Activated CD8-positive, alpha-beta T cell treated with anti-CD3 and anti-CD28 coated beads, Interleukin-2, amount 10 ng/mL, durations not matched to agents 7 days and 5 days (primary cell): ENCODE measurements at places on chromosomes 5 and 9.

- no peak for DNase-seq
- no peaks in the 10 kb centered on the region for H3K36me3 ChIP-seq
- no peaks in the 10 kb centered on the region for H3K4me1 ChIP-seq
- H3K4me3 ChIP-seq: no peak overlapping the region
- H3K27me3 ChIP-seq: peaks cover 6% of the 10 kb centered on the region
- no peak overlapping the region for H3K27ac ChIP-seq
Observed at GRCh38 chr9:135604437-135605237, 34.7 kb downstream of the GLT6D1 start.

DNA sequence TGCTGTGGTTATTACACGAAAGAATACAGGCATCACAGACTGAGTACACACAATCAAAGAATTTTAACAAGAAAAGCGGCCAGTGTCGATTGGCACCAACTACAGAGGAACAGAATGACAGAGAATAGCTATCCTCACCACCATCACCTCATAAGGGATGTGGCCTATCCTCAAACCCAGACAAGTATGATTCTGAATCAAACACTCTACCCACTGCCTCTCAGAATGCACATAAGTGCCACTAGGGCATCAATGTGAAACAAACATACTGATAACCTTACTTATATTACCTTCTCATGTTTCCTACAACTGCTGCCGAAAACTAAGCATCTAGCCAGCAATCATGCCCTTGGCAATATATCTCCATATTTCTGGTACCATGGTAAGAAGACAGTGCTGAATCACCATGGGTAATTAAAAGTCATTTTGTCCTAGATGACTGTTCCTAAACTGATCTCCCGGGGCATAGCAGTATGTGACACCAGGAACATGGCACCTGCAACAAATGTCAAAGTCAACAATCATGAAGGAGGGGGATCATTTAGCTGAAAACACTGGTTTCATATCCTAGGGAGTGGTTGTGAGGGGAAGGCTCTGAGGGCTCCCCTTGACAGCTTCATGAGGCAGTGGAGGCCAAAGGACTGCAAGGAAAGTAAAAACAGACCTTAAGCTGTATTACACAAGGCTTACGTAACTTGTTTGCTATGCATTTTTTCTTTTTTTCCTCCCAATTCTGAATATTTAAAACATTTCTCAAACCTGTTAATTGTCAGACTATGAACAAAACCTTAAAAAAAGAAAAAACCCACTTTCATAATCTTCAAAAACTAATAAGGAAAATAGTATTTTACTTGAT lies 88.3 kb downstream of the LHFPL2 start:
- H3K27ac ChIP-seq: no peak overlapping the region
- peaks cover 2% of the 10 kb centered on the region for H3K4me1 ChIP-seq
- no peak for DNase-seq
- no peaks in the 10 kb centered on the region for H3K36me3 ChIP-seq

DNA sequence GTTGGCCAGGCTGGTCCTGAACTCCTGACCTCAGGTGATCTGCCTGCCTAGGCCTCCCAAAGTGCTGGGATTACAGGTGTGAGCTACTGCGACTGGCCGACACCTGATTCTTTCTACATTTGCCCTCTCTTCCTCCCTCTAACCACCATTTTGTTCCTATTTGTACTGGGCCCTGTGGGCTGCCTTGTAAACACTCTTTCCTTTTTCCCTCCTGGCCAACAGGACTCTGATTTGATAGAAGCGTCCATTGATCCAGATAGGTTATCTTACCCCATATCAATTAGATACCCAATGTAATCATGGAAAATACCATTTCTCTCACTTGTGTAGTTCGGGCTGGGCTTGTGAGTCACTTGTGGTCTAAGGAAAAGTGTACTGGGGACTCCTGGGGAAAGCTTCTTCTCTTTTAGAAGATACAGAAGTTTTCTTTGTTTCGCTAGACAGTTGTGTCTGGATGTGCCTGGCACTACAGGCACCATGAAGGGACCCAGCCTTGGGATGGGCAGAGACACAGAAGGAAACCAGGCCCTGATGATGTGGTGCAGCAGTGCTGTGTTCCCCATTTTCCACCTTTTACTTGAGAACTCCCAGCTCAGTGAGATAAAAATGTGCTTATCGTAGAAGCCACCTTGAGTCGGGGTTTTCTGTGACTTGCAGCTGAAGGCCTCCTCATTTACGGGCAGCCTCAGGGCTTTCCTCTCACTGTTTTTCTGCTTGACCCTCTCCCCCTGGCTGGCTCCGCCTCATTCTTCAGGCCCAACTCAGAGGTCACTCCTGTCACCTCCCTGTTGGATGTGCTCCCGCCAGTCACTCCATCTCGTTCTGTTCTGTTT lies 32.8 kb upstream of the CPEB4 start:
- no peaks in the 10 kb centered on the region for H3K36me3 ChIP-seq
- DNase-seq: no peak
- no peak overlapping the region for H3K4me3 ChIP-seq
- H3K4me1 ChIP-seq: peaks cover 5% of the 10 kb centered on the region
- peaks cover 5% of the 10 kb centered on the region for H3K27me3 ChIP-seq
- no peak overlapping the region for H3K27ac ChIP-seq

DNA sequence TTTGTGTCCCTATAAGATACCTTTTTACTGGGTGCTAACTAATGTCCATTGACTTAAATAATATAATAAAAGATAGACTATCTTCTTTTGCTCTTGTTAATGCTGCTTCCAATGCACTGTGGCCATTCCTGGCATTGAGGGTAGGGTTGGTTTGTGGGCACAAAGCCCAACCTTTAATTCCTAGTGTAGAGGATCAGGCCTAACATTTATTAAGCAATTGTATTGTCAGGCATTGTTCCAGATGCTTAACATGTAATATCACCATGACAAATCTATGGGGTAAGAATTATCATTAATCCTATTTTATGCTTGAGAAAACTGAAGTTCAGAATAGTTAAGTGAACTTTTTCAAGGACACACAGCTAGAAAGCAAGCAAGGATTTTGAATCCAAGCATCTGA lies 60.4 kb upstream of the GPBP1 start:
- H3K4me3 ChIP-seq: no peak overlapping the region
- H3K4me1 ChIP-seq: peaks cover 42% of the 10 kb centered on the region
- no peaks in the 10 kb centered on the region for H3K27me3 ChIP-seq
- H3K36me3 ChIP-seq: no peaks in the 10 kb centered on the region
- H3K27ac ChIP-seq: no peak overlapping the region
- DNase-seq: no peak

DNA sequence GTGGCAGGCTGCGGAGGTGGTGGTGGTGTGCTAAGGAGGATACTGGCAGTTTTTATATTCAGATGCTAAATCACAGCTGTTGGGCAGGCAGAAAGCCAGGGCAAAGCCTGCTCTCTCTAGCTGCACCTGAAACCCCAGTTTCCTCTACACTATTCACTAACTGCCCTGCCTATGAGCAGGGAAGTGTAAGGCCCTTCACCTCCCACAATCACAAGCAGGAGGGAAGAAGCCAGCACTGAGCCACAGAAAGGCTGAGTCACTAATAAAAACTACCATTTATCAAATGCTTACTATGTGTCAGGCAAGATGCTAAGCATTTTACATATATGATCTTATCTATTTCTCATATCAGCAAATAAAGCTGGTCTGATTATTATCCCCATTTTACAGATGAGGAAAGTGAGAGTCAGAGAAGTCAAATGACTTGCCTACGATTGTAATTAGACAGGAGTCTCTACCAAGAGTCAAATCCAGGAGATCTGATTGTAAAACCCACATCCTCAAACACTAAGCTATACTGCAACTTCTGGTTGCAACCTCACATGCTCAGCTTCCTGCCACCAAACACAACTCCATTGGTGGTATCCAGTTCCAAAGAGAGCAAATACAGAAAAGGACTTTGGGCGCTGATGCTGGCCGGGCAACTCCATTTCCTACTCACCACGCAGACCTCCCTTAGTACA lies 17.7 kb upstream of the IL6ST start:
- peaks cover 7% of the 10 kb centered on the region for H3K36me3 ChIP-seq
- DNase-seq: peak; percentile 65
- peak overlapping the region; percentile 41 for H3K4me3 ChIP-seq
- no peaks in the 10 kb centered on the region for H3K27me3 ChIP-seq
- H3K27ac ChIP-seq: peak overlapping the region; percentile 92

GRCh38 chr5:107384256-107384655 lies 286.5 kb downstream of the EFNA5 start:
- H3K4me1 ChIP-seq: peaks cover 20% of the 10 kb centered on the region
- no peak overlapping the region for H3K27ac ChIP-seq
- no peak for DNase-seq
- peaks cover 7% of the 10 kb centered on the region for H3K27me3 ChIP-seq
- H3K36me3 ChIP-seq: no peaks in the 10 kb centered on the region

DNA sequence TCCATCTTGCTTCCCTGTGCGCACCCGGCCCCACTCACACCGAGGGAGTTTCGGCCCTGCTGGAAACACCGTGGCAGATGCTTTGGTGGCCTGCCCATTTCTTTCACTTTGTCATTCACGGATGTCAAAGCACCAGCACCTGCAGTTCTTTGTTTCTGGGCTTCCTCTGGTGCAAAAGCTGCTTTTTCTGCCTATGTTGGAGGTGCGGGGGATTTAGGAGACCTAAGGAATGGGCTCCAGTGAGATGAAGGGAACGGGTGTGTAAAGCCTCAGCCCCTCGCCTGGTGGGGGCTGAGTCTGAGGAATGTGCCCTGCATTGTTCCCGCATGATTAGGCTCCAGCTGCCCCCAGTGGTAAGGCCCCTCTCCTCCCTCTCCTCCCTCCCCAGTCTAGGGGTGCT lies 62.3 kb downstream of the THBS4 start:
- no peaks in the 10 kb centered on the region for H3K27me3 ChIP-seq
- peaks cover 31% of the 10 kb centered on the region for H3K4me1 ChIP-seq
- H3K4me3 ChIP-seq: no peak overlapping the region
- peak overlapping the region; percentile 53 for H3K27ac ChIP-seq
- H3K36me3 ChIP-seq: peaks cover 3% of the 10 kb centered on the region
- no peak for DNase-seq

- no peak overlapping the region for H3K4me3 ChIP-seq
- H3K36me3 ChIP-seq: no peaks in the 10 kb centered on the region
- H3K27ac ChIP-seq: no peak overlapping the region
Observed at GRCh38 chr9:135388530-135388929, 91.1 kb upstream of the PPP1R26 start.

DNA sequence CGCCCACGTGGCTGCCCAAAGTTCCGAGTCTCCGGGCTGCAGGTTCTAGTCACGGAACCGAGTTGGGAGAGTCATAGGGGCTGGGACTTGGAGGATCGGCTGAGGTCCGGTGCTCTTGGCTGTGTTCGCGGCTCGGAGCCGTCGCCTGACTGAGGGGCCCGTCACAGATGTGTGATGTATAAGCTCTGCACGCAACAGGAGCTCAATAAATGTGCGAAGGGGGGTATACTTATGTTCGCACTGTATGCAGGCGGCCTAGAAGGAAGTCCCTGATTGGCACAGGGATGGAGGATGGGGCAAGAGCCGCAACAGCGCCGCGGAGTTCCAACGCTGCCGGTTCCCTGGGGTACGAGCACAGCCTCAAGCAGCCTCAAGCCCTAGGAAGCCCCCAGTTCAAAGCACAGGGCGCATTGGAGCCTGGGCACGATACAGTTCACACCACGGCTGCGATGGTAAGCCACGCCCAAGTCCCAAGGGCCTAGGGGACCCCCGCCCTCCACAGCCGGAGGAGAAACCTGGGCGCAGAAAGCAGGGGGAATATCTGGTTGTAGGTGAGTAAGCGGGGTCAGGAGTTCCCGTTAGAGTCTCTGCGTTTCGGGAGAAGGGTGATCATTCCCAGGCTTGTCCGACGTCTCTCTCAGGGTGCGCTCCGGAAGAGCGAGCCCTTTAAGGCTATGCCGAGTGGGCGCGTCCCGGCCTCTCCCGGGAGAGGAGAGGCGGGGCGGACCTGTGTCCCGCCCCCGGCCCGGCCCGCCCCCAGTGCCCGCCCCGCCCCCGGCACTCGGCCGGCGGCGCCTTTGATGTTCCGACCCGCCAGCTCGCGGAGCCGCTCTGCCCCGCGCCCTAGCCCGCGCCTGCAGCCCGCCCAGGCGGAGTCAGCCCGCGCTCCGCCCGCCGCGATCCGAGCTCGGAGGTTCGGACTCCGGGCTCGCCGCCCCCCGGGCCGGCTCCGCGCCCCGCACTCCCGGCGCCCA lies at the start of gene TCF7:
Gene TCF7, plus strand, starts transcription at position 780 of the 974 bp plus-strand sequence. CDS start 226 bp downstream, outside the sequence.
- peak; percentile 79 for DNase-seq
- peaks cover 33% of the 10 kb centered on the region for H3K36me3 ChIP-seq
- H3K27me3 ChIP-seq: peaks cover 10% of the 10 kb centered on the region
- peak within 1 kb of the TSS; percentile 75 for H3K4me3 ChIP-seq
- H3K27ac ChIP-seq: peak within 1 kb of the TSS; percentile 68

GRCh38 chr5:39284552-39284951 lies 65.2 kb upstream of the FYB1 start:
- peaks cover 3% of the 10 kb centered on the region for H3K27me3 ChIP-seq
- no peak overlapping the region for H3K27ac ChIP-seq
- H3K4me3 ChIP-seq: no peak overlapping the region
- H3K36me3 ChIP-seq: peaks cover 15% of the 10 kb centered on the region
- no peak for DNase-seq
- peaks cover 22% of the 10 kb centered on the region for H3K4me1 ChIP-seq

GRCh38 chr5:59922220-59922619 lies 28.7 kb upstream of the PDE4D start:
- no peak overlapping the region for H3K4me3 ChIP-seq
- no peaks in the 10 kb centered on the region for H3K4me1 ChIP-seq
- DNase-seq: no peak

GRCh38 chr9:105994970-105995369 lies 300.6 kb downstream of the TMEM38B start:
- no peaks in the 10 kb centered on the region for H3K4me1 ChIP-seq
- no peaks in the 10 kb centered on the region for H3K27me3 ChIP-seq
- no peak overlapping the region for H3K27ac ChIP-seq
- DNase-seq: no peak
- no peak overlapping the region for H3K4me3 ChIP-seq
- no peaks in the 10 kb centered on the region for H3K36me3 ChIP-seq

- no peaks in the 10 kb centered on the region for H3K4me1 ChIP-seq
- no peak for DNase-seq
- no peak overlapping the region for H3K27ac ChIP-seq
- H3K36me3 ChIP-seq: no peaks in the 10 kb centered on the region
- no peak overlapping the region for H3K4me3 ChIP-seq
- H3K27me3 ChIP-seq: no peaks in the 10 kb centered on the region
Observed at GRCh38 chr5:161263191-161263590, 283.3 kb downstream of the GABRB2 start.

DNA sequence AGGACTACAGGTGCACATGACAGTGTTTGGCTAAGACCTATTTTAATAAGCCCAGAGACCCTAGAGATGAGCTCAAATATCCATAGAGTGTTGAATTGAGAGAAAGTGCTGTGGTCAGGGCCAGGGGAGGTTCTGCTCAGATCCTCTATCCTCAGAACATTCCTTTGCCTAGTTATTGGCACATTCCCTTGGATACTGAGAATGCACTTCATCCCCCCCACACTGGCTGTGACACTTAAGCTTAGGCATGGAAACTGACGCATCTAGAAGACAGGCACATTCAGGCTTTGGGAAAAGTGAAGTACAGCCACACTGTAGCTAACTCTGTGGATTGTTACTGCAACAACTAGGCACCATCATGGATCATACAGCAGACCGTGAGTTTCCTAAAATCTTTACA lies 27.1 kb upstream of the RASGRF2 start:
- H3K4me1 ChIP-seq: peaks cover 6% of the 10 kb centered on the region
- H3K36me3 ChIP-seq: no peaks in the 10 kb centered on the region
- no peak overlapping the region for H3K27ac ChIP-seq
- DNase-seq: no peak
